ENCODE measurements at places on chromosomes 7 and 10.
A peak's percentile ranks its signal among the peaks of the same experiment; 100 is the strongest.

DNA sequence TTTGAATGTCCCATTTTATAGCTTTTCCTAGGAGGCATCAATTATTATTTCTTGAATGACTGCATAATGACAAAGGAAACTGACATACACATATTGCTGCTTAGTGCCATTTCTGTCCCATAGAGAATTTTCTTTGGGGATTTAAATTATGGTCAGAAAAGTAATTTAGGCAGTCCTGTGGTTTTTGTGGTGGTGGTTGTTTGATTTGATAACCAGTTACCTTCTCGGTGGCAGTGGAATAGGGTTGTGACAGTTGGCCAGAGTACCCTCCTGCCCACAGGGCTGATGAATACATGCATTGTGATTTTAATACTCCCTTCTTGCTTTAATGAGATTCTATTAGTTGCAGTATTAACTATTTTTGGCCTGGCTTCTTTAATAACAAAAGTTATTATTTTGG is 6.6 kb upstream of the SGCE start:
- DNase-seq, result no peak

DNA sequence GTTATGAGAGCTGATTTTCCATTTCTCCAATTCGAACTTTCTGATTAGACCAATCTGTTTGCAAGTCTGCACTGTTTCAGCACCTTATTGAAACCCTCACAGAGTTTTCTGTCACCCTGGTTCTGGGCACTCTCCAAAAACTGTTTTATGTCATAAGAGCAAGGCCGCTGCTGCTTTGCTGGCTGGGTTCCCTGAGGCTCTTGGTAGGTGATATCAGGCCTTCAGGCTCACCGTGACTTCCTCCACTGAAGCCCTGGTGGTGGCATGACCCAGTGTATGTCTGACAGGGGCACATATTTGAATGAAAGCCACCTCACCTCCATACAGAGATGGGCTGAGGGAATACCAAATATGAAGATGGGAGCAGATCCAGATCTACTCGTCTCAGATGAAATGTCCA is 8.3 kb downstream of the RABGEF1 start:
- DNase-seq, result no peak

- no peak for DNase-seq
Observed at GRCh38 chr7:20064974-20065862, 152.0 kb downstream of the MACC1 start.

- DNase-seq, result peak; percentile 48
Observed at GRCh38 chr10:96587264-96588059, 650 bp upstream of the TM9SF3 start.

GRCh38 chr10:44196008-44196320 is 188.9 kb downstream of the CXCL12 start:
- no peak for DNase-seq

DNA sequence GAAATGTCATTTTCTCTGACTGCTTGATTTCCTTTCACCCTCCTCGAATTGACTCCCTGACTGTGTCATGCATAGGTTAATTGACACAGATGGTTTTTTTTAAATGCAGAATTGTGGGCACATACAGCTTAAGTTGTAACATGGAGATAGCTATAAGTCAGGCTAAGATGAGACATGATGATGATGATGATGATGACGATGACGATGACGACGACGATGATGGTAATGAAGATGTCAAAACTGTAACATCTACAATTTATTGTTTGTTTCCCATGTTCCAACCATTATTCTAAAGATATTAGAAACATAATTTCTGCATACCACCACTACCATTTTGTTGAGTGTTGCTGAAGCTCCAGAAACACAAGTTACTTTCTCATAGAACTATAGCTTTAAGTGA is 1232.8 kb downstream of the XPNPEP1 start:
- DNase-seq, result no peak

GRCh38 chr10:75926763-75927162 is 495.3 kb downstream of the LRMDA start:
- no peak for DNase-seq

DNA sequence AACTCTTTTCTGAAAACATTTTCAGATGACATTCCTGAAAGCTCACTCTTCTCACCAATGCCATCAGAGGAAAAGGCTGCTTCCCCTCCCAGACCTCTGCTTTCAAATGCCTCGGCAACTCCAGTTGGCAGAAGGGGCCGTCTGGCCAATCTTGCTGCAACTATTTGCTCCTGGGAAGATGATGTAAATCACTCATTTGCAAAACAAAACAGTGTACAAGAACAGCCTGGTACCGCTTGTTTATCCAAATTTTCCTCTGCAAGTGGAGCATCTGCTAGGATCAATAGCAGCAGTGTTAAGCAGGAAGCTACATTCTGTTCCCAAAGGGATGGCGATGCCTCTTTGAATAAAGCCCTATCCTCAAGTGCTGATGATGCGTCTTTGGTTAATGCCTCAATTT is 16.5 kb downstream of the ANLN start:
- no peak for DNase-seq

GRCh38 chr10:101858723-101859500 is 15.3 kb upstream of the KCNIP2 start:
- no peak for DNase-seq

DNA sequence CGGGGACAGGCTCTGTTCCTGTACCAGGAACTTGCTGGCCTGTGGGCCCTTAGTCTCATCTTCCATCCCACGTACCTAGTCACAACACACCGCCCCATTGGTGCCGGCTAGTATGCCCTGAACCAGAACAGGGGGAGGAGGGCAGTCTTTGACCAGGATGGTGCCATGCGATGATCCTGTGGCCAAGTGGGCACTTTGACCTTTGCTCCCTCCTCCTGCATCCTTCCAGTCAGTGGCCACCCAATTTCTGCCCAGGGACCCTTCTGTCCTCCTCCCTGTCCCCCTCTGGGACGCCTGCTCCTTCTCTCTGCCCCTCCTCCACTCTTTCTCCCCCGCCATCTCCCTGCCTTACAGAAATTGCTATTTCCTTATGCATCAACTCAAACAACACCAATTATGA is 126.3 kb upstream of the CHST15 start:
- no peak for DNase-seq

DNA sequence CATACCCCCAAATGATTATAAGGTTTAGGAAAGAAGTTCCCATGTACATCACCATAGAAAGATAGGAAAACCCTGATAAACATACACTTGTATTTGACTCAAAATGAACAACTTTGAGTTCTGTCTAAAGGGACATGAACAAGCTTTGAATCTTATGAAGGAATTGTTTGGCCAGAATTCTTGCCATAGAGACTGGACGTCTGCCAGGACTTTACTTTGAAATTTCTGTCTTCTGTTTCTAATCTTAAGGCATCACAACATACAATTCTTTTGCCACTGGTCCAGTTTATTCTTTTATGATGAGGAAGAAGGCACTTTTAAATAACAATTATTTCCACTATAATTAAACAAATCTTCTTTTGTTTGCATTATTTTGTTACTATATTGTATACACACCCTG is 26.2 kb upstream of the CYP26C1 start:
- DNase-seq, result no peak

DNA sequence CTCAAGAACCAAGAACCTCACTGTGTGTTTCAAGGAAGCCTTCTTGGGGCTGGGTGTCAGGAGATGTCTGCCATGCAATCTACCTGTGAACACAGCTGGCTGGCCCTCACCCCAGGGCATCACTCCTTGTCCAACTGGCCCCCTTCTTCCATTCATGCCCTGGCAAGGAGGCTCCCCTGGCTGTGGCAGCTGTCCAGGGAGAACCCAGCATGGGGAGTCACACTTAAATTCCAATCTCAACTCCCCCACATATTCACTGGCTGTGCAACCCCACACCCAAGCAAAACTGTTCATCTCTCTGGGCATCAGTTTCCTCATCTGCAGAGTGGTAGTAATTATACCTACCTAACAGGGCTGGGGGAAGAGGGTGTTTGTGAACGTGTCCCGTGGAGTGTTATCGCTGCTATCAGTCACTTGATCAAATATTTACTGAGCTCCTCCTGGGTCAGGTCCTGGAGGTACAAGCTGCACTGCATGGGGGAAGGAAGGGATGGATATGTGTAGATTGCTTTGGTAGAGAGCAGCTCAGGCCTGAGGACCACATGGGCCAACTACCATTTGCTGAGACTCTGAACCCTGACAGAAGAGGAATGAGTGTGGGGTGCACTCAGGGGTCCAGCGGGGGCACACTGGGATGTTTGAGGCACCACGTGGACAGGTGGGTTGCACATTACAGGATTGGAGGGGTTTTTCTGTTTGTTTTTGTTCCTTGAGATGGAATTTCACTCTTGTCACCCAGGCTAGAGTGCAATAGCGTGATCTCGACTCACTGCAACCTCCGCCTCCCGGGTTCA is 2.1 kb upstream of the GPRIN2 start:
- DNase-seq, result no peak

DNA sequence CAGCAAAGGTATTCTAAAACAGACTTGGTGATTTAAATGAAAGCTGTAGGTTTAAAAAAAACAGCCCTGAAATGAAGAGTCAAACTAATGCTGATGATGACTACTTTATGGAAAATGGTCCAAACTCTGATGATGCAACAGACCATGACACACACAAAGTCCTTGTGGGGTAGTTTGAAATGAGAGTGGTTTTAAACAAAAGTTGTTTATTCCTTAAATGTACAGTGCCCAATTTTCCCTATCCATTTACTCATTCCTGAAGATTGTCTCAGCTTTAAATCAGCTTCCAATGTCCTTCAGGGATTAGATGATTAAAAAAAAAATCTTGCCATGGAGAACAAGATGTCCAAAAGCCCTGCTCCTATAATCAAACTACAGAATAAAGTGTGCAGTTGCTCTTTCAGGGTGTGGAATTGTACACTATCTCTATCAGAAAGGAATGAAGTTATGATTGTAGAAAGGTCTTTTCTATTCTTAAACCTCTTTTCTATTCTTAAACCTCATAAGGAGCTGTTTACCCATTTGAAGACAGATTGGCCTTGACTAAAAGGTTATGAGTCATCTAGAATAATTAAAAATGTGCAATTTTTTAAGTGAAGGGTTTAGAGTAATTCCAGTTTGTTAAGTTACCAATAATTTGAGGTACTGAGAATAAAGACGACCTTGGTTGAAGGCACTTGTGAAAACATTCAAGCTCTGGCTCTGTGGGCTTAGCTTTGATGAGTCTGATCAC is 70.2 kb upstream of the ITGA8 start:
- no peak for DNase-seq

DNA sequence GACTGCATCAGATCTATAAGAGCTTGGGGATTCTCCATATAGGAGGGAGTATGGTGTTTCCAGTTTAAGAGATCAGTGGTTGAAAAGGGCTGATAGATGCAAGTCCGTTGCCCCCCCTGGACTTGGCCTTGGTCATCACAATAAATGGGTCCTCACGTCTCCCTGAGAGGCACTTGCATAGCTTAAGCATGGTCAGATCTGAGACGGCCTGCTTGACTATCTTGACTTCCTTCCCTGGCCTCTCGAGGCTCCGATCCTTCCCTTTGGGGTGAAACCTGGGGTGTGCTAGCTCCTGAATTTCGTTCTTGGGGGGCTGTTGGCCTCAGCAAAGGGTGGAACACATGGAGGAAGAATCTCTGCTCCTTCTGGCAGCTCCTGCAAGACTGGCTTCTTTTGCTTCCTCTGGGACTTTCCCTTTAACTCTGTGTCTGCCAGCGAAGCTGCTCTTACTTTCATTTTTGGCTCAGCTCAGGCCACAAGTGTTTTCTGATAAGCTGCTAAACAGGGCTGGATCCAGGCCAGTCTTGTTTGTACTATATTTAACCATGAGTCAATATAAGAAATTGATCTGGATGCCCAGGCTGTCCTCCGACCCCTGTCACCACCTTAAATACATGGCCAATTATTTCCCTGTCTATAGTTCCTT is 11.2 kb upstream of the ZNF485 start:
- peak; percentile 11 for DNase-seq

GRCh38 chr7:20793248-20793647 is 6.6 kb upstream of the SP8 start:
- no peak for DNase-seq

DNA sequence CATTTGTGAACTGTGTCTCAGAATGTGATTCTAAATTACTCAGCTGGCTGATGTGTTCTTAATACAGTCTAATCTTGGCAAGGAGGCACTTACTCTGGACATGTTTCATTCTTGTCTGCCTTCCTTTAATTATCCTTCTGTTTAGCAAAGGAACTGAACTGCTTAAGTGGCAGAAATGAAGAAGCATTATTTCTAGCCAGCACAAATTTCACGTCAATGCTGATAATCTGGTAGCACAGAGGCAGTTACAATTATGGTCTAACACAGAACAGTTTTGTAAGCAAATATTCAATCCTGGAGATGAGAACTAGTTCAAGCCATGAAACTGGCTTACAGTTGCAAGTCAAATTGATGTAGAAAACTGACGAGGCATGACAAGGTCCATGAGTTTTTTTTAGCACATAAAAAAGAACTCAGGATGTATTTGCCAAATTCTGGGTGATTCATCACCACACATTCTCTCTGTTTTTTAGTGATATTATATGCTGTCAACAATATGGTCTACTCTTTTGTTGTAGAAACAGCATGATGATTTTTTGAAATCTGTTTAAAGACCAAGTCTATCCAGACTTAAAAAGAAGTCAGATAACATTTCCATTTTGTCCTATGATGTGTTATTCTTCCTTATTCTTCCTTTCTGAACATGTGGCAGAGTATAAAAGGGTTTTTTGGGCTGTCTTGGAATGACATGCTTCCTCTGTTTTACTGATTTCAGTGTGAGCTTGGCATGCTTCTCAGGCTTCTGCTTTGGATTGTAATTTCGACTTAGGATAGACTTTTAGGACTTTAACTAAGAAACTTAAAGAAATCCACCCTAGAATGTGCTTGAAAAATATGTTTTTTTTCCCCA is 154.8 kb downstream of the DNAJB9 start:
- DNase-seq, result no peak

- DNase-seq, result no peak
Observed at GRCh38 chr7:71184609-71185008, 52.7 kb downstream of the GALNT17 start.

GRCh38 chr7:52715701-52716100 is 319.7 kb upstream of the POM121L12 start:
- DNase-seq, result no peak

DNA sequence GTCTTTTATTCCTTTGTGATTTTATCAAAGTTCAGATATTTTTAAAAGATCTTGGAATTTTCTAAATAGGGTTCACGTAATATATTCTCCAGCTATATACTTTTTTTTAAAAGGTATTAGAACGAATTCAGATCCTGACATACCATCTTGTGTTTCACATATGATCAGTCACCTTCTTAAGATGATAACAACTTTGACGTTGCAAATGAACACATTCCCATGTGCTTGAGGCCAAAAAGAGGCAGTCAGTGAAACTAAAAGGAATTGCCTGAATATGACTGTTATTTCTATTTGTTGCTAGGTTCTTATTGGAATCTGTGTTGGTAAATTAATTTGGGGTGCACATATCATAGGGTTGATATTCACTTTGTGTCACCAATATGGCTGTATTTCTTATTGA is 310.1 kb downstream of the MDFIC start:
- DNase-seq, result no peak
